ENCODE measurements at places on chromosomes 11 and 22.

DNA sequence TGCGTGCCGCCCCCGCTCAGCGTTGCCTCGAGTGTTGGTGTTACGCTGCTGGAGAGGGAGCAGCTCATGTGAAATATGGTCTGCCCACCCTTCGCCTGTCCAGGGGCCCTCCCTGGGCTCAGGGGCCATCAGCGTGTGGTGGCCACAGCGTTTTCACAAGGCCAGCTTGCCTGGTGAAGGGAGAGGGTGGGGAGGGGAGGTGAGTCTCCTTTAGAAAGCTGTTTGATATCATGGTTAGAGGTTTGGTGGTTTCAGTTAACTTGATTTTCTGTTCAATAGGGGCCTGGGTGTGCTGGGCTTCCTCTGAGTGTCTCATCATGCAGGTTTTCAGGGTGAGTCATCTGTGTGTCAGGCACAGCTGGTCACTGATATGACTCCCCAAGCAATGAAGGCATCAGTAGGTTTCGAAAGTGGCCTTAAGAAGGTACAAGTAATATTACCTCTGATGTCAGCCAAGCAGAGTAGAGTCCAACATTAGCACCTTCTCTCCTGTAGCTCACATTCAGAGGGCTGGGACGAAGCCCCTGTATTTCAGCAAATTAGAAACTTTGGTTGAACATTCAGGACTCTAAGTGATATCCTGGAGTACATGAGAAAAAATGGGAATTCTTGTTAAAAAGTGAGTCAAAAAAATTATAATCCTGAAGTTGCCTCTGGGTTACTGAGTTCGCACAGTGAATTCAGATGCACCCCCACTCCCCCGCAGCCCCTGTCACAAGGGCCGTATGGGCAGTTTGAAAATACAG, 172.5 kb downstream of the TBC1D22A start:
- peak; percentile 85 for DNase-seq

GRCh38 chr22:30214703-30215407, 31.7 kb downstream of the LIF start:
- DNase-seq, result no peak

DNA sequence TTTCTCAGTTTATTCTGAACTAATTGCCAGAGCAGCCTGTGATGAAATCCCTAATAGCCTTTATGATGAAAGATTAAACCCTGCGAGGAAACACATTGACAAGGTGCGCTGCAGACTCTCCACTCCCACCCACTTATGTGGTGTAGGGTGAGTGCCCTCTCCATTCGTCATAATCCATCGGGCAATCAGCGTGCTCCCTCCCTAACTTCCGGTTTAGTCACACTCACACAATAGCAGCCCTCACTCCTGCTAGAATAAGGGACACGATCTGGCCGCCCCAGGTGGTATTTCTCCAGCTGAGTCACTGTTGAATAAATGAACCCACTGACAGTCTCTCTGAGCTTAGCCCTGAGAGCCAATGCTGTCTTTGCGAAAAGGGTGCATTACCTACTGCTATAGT, 188.3 kb downstream of the OPCML start:
- no peak for DNase-seq

DNA sequence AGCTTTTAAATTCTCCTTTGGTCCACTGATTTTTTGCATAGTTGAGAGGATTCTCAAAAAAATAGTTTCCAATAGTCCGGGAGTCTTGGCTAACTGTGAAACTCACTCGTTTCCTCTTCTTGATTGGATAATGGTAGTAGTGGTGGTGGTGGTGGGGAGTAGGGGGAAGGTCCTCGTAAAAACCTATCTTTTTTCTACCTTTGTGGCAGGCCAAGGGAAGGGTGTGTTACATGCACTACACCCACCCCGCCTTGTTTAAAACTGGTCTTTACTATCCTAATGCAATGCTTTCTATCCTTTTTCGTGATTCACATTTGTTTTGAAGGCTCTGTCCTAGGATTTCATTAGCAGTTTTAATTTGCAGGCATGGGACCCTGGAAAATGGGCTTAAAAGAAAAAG, 4.8 kb downstream of the TEAD1 start:
- DNase-seq, result no peak

DNA sequence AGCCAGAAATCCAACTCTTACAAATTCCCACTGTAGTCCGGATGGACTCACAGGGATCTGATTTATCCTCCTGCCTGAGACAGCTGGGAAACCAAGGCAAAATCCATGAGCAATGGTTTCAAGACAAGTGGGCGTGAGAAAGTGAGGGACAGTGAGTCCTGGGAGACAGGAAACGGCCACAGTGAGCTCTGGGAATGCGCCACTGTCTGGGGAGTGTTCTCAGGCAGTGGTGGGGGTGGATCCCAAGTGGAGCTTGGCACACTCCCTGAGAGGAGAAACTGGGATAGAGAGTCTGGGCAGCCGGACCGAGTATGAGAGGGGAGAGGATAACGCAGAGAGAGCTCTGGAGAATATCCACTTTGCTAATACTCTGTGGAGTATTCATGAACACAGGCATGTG, 9.8 kb downstream of the IL17REL start:
- no peak for DNase-seq

DNA sequence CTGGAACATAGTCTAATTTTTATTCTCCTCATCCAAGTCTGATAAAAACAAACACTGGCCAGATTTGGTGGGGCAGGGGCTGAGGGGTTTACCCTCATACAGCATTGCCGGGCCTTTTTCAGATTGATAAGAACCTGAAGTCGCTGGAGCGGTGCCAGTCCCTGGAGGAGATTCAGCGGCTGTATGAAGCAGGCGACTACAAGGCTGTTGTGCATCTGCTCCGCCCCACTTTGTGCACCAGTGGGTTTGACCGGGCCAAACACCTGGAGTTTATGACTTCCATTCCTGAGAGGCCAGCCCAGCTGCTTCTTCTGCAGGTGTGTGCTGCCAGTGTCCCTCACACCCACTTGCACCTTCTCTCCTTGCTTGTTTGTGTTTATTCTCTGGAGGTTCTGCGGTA, 55.8 kb downstream of the CABIN1 start:
- DNase-seq, result no peak

- no peak for DNase-seq
These were observed 1.6 kb upstream of the IFITM1 start for GRCh38 chr11:312092-312816.

- DNase-seq, result no peak
These were observed 372.7 kb upstream of the TENM4 start for GRCh38 chr11:79813551-79813950.

DNA sequence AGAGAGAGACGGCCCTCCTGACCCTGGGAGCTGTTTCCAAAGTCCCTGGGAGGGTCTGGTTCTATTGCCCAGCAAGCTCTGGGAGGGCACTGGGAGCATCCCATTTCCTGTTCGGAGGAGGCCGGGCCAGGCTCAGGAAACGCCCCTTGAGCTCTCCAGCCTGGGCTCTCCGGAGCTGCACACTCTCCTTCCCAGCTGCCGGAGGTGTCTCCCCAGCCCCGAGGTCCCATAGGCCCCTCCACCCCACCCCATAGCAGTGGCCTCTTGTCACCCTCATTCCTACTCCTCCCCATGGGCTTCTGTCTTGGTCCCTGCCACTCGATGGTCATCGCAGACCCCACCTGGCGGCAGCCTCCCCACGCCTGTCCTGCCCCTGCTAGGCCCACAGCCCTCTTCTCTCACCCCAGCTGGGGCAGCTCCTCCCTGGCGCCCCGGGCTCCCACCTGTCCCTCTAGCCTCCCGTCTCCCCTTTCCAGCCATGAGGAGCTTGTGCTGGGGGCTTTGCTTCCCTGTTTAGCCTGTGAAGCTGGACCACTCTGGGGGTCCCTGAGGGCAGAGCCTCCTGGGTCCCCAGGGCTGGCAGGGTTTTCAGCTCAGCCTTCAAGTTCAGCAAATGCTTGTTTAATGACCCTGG, 2.8 kb downstream of the TSPAN32 start:
- DNase-seq, result no peak

DNA sequence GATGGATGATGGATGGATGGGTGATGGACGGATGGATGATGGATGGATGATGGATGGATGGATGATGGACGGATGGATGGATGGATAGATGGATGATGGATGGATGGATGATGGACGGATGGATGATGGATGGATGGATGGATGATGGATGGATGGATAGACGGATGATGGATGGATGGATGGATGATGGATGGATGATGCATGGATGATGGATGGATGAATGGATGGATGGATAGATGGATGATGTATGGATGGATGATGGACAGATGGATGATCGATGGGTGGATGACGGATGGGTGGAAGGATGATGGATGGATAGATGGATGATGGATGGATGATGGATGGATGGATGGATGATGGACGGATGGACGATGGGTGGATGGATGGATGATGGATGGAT, 21.1 kb downstream of the KCTD17 start:
- DNase-seq, result no peak

DNA sequence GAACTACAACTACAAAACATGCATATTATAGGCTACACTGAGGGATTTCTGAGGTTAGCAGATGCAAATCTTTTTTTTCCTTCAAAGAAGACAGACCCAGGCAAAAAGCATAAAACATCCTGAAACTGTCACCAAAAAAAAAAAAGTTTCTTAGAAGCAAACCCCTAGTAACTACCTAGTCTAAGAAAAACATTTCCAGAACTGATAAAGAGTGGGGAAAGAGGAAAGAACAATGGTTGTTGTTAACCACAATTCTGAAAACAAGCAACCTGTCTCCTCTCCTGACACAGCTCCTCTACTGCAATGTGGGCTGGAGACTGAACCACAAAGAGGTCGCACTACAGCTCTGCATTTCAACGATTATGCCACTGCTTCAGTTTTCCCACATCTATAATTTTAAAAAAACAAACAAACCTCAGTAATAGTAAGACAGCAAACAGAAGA, 15.0 kb downstream of the DENND5A start:
- no peak for DNase-seq

- no peak for DNase-seq
These were observed 5.9 kb upstream of the TP53AIP1 start for GRCh38 chr11:128948583-128948982.

DNA sequence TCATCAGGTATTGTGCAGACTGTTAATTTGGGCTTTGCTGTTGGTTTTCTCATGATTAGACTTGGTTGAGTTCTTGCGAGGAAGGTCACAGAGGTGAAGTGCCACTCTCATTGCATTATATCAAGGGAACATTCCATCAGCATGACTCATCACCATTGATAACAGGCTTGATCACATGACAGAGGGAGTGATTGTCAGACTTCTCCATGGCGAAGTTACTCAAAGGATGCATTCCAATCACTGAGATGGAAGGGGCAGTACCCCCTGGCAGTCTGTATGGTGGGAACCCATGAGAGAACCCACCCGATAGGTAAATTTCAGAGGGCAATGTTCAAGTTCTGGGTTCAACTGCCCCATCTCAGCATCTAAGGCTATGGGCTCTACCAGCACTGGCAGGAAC, 19.4 kb upstream of the P2RY2 start:
- DNase-seq, result no peak

- DNase-seq, result peak; percentile 0
These were observed 1185.4 kb downstream of the LRRC4C start for GRCh38 chr11:40274017-40274416.
